ENCODE measurements at places on chromosomes 6 and 20.

DNA sequence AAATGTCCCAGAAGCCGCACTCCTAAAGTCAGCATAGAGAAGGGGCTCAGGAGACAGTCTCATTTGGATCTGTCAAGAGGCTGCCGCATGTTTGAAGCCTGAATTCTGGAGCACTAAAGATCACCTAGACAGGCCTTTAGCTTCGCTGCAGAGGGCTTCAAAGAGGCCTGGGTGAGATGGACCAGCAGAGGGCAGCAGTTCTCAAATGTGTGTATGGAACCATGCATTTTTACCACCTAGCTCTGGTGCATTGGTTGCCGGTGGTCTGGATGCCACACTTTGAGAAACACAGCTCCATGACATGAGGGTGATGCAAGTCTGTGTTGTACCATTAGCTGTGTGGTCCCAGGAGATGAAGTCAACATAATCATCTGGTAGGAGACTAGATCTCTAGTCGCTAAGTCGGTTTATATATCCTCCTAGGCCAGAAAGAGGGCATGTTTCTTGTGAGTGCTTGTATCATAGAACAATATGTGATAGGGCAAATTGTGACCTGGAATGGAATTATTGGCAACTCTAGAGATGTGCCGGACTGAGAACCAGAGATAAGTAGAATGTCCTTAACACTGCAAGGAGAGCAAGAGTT, 64.8 kb downstream of the KIAA0319 start:
- peak; percentile 32 for DNase-seq

- no peak for DNase-seq
Measured at GRCh38 chr20:23407781-23408464, 13.4 kb downstream of the NAPB start.

DNA sequence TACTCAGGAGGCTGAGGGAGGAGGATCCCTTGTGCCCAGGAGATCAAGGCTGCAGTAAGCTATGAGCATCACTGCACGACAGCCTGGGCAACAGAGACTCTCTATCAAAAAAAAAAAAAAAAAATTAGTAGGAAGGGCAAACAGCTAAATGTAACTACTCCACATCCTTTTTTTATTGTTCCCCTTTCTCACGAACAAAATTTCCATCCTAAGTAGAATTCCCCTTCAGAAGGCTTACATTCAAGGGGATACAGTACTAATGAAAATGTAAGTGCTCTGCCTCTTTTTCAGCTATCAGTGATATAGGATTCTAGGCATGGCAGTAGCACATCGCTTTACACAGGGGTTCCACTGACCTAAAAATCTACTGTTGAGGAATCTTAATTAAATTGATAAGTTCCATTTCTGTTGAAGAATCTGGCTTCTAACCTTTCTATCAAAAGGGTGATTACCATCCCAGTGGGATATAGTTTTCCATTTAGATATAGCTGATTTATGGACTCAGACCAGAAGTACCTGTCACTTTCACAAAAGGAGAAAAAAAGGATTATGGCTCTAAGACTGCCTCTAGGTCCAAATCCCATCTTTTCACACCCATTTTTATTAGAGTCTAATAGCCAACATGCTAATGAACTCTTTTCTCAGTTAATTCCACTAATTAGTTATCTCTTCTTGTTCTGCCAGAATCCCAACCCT, 2.6 kb downstream of the B4GALT5 start:
- DNase-seq, result no peak

- DNase-seq, result no peak
Measured at GRCh38 chr20:48357714-48358113, 470.1 kb downstream of the PREX1 start.

DNA sequence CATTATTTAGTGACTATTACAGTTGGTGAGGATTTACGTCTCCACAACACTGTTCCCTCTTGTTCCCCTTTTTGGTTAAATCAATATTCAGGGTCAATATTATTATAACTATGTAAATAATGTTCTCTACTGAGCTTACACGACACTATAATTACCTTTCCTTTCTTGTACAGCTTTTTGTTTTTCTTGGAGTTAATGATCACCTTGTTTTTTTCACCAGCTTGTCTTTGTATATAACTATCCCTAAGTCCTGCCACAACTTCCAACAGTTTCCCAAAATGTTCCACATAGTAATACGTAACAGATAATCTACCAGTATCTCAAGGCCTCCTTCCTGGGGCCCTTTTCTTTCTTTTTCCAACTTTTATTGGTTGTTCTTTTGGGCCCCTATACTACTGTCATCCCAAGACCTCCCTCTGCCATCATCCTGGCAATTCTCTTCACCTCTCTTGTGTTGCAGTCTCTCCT, 142.0 kb upstream of the SOX4 start:
- no peak for DNase-seq

GRCh38 chr20:9971746-9972145, 63.0 kb upstream of the ANKEF1 start:
- DNase-seq, result no peak

GRCh38 chr6:6586671-6587526, 1.6 kb upstream of the LY86 start:
- no peak for DNase-seq

DNA sequence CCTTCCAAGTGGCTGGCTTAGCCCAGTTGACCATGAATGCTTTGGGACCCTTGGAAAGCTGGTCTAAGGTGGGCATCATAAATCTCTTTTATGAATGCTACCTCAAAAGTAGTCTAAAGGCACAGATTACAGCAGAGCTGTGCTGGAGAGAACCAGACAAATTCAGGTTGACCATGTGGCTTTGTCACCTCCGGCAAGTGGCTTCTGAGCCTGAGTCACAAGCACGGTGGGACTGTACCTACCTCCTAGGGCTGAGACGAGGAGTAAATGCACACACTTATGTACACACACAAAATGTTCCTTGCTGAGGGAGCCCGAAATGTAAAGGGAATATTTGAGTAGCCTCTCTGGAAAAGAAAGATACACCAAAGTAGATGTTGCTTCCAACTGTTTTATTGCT, 155.9 kb downstream of the NFATC2 start:
- DNase-seq, result no peak

- DNase-seq, result no peak
Measured at GRCh38 chr20:38126932-38127621, 38.0 kb downstream of the TGM2 start.

GRCh38 chr6:163876391-163876790, 461.9 kb downstream of the QKI start:
- DNase-seq, result no peak

DNA sequence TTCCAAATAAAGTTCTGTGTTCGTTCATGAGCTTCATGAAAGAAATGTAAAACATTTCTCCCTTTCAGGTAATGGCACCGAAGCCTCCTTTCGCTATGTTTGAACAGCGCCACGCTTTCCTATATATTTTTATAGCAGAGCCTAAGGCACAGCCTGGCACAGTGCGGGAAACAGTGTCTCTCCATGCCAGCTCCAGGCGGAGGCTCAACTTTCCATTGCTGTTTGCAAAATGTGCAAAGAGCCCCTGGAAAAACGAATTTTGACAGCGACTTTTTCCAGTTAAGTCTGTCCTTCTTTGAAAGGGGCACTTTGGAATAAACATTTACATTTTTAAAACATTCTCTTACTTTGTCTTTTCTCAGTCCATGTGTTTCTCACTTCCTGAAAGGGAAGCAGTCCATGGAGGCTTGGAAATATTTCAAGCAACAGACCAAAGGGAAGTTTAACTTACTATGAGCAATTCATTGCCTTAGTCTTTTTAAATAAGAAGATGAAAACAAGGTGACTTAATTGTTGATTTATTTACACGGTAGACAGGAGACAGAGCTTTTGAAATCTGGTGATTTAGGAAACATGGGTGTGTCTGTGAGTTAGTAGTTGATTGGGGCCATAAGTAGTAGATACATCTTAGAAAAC, 769 bp downstream of the CCN6 start:
- DNase-seq, result no peak

DNA sequence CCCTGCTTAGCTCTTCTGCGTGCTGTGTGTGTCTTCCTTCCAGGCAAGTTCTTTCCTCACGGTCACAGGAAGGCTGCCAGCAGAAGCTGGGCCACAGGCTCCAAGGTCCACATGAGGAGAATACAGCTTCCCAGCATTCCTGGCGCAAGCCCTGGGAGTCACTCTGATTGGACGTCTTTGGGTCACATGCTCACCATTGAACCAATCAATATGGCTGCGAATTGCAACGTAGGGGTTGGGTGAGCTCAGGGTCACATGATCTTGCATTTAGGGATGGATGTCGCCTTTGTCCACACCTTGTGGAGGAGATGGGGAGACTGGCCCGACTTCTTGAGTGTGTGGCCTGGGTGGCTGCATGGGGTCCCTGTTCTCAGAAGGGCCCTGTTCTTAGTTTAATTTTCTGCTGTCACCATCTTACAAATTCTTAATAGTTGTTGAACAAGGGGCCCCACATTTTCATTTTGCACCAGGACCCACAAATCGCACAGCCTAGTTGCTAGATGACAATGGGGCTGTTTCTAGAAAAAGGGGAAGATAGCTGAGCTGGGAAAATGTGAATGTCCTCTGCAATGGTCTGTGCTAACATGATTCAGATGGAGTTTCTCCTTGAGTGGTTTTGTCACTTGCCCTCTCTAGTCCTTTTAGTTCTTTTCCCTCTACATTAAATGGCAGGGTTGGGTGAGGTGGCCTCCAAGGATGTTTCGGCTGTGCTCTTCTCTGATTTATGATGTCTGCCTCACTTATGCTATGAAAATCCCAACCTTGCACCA, 149.6 kb downstream of the CDH26 start:
- no peak for DNase-seq

GRCh38 chr6:123742626-123743025, 61.0 kb upstream of the NKAIN2 start:
- peak; percentile 15 for DNase-seq

GRCh38 chr6:42366011-42366705, 85.6 kb downstream of the TRERF1 start:
- DNase-seq, result no peak

DNA sequence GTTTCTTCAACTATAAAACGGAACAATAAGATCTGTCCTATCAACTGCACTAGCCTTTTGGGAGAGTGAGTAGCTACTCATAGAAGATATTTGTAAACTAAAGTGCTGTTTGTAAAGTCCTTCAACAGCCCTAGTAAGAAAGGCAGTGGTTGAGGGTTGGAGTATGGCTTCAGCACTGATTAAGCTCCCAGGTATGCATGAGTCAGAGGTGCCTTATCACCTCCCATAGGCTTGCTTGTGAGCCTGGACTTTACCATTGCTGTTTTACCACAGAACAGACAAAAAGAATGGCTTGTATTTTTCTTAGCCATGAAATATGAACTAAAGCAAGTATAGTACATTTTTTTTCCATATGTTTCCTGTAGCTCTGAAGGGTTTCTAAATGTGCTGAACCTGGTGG, 44.1 kb downstream of the SAMD3 start:
- no peak for DNase-seq

GRCh38 chr6:124968401-124968800, 6.2 kb downstream of the RNF217 start:
- no peak for DNase-seq

- no peak for DNase-seq
Measured at GRCh38 chr6:101961357-101961756, 567.8 kb downstream of the GRIK2 start.

- no peak for DNase-seq
Measured at GRCh38 chr6:34359418-34360158, 32.9 kb downstream of the NUDT3 start.

GRCh38 chr6:36313649-36313936, 23.1 kb downstream of the BNIP5 start:
- DNase-seq, result no peak

GRCh38 chr6:82144007-82144851, 103.3 kb downstream of the IBTK start:
- peak; percentile 80 for DNase-seq

DNA sequence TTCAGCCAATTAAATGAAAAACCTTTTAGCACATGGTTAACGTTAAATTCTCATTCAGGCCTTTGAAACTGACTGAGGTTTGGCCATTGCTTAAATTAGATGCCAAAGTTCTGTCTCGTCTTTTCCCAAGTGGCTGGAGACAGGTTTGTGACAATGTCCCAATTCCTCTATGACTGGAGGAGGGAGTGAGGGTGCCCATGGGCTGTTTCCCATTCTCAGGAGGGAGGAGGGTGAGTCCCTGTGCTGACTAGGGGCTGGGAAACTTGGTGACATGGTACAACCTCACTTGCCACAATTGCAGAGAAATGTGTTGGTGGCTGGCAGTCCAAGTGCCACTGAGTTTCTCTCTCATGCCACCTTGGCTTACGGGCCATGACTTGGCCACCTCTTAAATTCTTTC, 63.9 kb upstream of the ENPP5 start:
- no peak for DNase-seq

- DNase-seq, result no peak
Measured at GRCh38 chr6:100167585-100167984, 173.6 kb upstream of the MCHR2 start.

- no peak for DNase-seq
Measured at GRCh38 chr20:18252597-18253451, 35.5 kb upstream of the ZNF133 start.

DNA sequence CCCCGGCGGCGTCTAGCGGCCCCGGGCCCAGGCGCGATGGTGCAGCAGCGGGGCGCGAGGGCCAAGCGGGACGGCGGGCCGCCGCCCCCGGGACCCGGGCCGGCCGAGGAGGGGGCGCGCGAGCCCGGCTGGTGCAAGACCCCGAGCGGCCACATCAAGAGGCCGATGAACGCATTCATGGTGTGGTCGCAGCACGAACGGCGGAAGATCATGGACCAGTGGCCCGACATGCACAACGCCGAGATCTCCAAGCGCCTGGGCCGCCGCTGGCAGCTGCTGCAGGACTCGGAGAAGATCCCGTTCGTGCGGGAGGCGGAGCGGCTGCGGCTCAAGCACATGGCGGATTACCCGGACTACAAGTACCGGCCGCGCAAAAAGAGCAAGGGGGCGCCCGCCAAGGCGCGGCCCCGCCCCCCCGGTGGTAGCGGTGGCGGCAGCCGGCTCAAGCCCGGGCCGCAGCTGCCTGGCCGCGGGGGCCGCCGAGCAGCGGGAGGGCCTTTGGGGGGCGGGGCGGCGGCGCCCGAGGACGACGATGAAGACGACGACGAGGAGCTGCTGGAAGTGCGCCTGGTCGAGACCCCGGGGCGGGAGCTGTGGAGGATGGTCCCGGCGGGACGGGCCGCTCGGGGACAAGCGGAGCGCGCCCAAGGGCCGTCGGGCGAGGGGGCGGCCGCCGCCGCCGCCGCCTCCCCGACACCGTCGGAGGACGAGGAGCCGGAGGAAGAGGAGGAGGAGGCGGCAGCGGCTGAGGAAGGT, 715 bp downstream of the SOX12 start:
- DNase-seq, result no peak

DNA sequence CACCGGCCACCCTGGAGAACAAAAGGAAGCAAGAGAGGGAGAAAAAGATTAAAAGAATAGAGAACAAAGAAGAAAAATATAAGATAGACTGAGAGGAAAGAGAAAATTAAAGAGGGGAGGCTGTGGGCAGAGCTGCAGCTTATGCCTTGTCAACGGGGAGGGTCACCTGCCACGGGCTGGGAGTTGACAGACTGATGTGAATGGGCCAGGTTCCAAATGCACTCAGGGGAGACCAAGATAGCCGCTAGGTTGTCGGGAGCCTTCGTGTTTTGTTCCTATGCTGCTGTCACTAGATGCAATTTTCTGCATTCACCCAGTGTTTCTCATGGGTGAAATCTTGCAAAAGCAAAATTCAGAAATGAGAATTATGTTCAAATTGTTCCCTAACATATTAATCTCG, 119.6 kb upstream of the MTHFD1L start:
- no peak for DNase-seq

- DNase-seq, result no peak
Measured at GRCh38 chr6:37366910-37367309, 13.1 kb downstream of the RNF8 start.
